ENCODE measurements at places on chromosomes 5 and 9.

- DNase-seq, result no peak
Observed at GRCh38 chr5:173355561-173355960, 27.3 kb upstream of the STC2 start.

- DNase-seq, result no peak
Observed at GRCh38 chr9:88342246-88342645, 46.0 kb upstream of the SPIN1 start.

DNA sequence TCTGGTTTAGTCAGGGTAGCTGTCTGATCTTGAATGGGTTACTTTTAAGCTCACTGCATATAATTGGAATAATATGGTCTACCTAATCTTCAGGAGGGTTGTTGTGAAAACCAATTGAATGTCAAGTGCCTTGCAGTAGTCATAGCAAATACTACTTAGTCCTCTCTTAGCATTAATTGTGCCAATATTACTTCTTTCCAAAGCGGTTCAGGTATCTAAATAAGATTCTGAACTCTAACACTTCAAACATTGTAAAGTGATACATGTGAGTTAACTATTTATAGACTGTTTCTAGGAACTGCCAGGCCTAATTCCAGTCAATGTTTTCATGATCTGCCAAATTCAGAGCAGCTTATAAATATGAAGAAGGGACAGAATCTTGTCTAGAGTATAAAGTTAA lies 140.2 kb downstream of the SH3GL2 start:
- DNase-seq, result no peak

DNA sequence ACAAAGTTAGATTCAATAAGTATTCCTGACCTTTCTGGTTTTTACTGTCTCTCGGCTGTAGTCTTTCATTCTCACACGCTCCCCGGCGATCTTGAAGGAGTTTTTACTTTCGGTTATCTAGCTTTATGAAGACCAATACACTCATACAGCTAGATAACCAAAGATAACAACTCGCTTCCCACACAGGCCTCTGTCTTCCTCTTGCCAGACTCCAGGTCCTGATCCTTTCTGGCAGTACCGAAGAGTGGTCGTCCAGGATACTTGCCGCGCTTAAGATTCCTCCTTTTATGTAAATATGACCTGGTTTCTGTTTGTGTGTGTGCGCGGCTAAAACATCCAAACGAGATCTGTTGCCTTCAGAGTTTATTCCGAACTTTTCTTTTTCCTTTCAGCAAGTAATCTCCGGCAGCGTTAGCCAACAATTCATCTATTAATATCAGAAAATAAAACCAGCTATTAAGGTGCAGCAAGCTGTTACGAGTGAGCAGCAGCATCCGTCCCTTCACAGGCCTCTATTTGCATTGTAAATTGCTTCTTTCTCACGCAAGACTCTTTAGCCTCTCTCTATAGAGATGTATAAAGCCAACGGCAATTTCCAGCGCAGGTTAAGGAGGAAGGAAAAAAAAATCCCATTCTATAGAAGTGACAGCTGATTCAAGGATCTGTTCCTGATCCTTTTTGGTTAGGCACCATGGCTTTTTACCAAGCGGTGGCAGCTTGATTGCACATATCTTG lies 216.1 kb downstream of the MEF2C start:
- DNase-seq, result no peak

DNA sequence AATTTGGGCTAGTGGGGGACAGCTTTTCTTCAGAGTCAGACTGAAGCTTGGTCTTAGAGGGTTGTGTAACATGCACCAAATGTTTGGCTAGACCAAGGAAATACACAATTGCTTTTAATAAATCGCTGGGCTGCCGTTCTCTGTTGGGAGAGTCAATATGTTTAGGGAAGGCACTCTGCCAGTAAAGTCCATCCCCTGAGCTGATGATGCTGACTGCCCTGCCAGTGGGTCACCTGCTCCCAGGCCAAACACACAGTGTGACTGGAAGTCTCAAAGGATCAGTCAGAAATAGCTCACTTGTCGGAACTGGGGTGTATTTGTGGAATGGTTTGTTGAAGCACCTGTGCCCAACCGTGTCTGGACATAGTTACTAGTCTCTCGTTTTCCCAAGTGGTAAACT lies 17.9 kb upstream of the ZNF474 start:
- no peak for DNase-seq

DNA sequence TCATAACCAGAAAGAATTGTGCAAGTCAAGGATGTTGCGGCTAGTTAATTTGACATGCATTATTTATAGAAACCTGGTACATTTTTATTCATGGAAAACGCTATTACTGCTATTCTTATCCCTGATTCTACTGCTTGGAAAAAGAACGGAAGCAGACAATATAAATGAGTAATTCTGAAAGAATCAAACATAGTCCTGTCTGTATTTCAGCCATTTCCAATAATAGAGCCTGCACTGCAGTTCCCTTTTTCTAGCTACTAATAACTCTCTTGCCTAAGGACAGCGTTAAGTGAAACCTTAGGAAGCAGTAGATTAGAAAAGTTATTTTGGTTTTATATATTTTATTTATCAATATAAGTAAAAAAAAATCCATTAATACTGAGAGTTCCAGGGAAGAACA lies 414.9 kb downstream of the CYLC2 start:
- no peak for DNase-seq

All from activated T-cell treated with anti-CD3 and anti-CD28 coated beads, Interleukin-2, amount 50 U/mL, for 24 hours (primary cell).